ENCODE measurements at places on chromosomes 3 and 15.

DNA sequence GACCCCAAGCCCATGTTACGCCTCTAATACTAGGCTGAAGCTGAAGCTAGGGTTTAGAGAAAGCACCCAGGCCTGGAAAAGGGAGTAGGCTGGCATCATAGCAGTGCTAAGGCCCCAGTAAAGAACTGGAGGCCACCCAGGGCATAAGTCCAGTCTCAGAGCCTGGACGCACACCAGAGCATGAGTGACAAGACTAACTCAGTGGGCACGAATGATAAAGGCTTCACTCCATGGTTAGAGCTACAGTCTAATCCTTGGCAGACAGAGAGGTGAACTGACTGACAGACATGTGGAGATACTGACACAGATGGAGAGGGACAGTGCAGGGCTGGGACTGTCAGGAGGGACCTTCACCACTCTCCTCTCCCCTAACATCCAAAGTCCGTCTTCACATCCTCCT, 139.8 kb downstream of the KCNMB2 start:
- H3K36me3 ChIP-seq = no peaks in the 10 kb centered on the region
- H3K27ac ChIP-seq = no peak overlapping the region
- no peak overlapping the region for H3K4me3 ChIP-seq
- no peak for DNase-seq

- no peak overlapping the region for H3K27ac ChIP-seq
- H3K4me1 ChIP-seq = no peaks in the 10 kb centered on the region
- H3K4me3 ChIP-seq = no peak overlapping the region
- no peaks in the 10 kb centered on the region for H3K36me3 ChIP-seq
Observed at GRCh38 chr3:66507423-66508260, 6.8 kb upstream of the LRIG1 start.

DNA sequence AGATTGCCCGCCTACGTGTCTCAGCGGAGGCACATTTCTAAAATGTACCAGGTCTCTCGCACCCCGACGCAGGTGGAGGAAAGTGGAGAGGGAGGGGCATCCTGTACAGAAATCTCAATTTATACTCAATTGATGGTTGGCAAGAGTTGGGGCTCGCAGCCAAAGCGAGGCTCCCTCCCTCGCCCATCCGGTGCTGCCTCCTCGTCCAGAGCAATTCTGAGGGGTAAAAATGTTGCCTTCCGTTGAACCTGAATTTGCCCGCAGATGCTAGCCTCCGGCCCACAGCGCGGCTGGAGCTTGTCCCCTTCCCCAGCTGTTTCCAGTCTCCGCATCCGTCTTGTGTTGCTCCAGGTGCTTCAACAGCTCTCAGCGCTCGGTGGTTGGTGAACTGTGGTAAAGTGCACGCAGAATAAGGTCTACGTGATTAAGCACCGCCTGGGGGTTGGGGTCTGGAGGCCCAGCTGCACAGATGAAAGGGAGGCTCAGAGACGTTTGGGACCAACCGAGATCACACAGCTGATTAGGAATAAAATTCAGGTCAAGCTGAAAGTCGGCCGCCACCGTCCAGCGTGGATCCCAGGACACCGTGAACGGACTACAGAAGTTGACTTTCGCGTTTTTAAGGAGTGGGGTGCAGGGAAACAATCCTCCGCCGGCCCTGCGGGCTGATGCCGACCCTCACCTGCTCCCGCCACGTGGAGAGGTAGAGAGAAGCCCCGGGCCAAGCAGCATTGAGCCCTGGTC, 846 bp upstream of the POLG start:
- no peak overlapping the region for H3K27ac ChIP-seq
- peak; percentile 40 for DNase-seq
- H3K4me1 ChIP-seq = peaks cover 43% of the 10 kb centered on the region
- peaks cover 27% of the 10 kb centered on the region for H3K36me3 ChIP-seq
- H3K4me3 ChIP-seq = peak overlapping the region; percentile 86

DNA sequence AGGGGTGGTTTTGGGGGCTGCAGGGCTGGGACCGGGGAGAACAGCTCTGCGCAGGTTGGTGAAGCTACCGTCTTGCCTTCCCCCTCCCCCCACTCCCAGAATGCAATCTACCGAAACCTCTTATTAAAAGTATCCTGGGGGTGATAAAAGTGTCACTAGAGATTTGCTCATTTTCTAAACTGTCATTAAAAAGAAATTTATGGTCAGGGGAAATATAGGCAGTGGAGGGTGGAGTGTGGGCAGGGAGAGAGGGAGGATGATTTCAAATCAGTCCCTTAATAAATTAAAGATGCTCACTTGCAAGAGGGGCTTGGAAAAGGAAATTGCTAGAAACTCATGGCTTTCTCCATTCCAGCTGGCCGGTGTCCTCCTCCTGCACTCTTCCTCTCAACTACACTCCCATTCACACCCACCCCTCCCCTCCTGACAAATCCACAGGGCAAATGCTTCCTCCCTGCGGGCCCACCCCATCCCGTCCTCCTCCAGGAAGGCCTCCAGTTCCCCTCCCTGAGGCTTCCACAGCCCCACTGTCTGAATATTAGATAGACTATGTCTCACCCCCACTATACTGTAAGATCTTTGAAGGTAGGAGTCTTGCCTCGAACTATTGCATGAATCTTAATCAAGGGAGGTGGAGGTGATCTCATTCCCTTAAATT, 83.9 kb downstream of the TLE3 start:
- DNase-seq = no peak
- H3K27ac ChIP-seq = no peak overlapping the region
- H3K4me3 ChIP-seq = no peak overlapping the region
- no peaks in the 10 kb centered on the region for H3K27me3 ChIP-seq
- no peaks in the 10 kb centered on the region for H3K36me3 ChIP-seq
- peaks cover 14% of the 10 kb centered on the region for H3K4me1 ChIP-seq

GRCh38 chr3:113985541-113985940, 37.7 kb downstream of the ZDHHC23 start:
- peaks cover 4% of the 10 kb centered on the region for H3K36me3 ChIP-seq
- peak overlapping the region; percentile 16 for H3K27ac ChIP-seq
- DNase-seq = peak; percentile 14
- no peaks in the 10 kb centered on the region for H3K27me3 ChIP-seq
- H3K4me1 ChIP-seq = peaks cover 6% of the 10 kb centered on the region
- H3K4me3 ChIP-seq = no peak overlapping the region

GRCh38 chr3:57729334-57730045, 26.6 kb upstream of the SLMAP start:
- H3K4me1 ChIP-seq = peaks cover 4% of the 10 kb centered on the region
- no peaks in the 10 kb centered on the region for H3K27me3 ChIP-seq
- no peaks in the 10 kb centered on the region for H3K36me3 ChIP-seq
- H3K27ac ChIP-seq = no peak overlapping the region
- no peak overlapping the region for H3K4me3 ChIP-seq

DNA sequence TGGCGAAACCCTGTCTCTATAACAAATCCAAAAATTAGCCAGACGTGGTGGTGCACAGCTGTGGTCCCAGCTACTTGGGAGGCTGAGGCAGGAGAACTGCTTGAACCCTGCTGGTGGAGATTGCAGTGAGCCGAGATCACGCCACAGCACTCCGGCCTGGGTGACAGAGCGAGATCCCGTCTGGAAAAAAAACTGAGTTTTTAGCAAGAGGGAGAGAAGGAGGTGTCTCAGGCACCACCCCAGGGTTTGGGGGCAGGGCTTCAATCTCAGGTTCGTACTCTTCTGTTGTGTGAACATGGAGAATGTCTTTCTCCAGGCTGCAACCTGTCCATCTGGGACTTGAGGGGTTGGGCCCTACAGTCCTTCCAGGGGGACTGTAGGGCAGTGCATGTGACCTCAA, 2.7 kb downstream of the CHRNA3 start:
- H3K4me3 ChIP-seq = no peak overlapping the region
- peaks cover 17% of the 10 kb centered on the region for H3K4me1 ChIP-seq
- H3K36me3 ChIP-seq = no peaks in the 10 kb centered on the region
- peaks cover 14% of the 10 kb centered on the region for H3K27me3 ChIP-seq
- no peak overlapping the region for H3K27ac ChIP-seq
- DNase-seq = no peak

DNA sequence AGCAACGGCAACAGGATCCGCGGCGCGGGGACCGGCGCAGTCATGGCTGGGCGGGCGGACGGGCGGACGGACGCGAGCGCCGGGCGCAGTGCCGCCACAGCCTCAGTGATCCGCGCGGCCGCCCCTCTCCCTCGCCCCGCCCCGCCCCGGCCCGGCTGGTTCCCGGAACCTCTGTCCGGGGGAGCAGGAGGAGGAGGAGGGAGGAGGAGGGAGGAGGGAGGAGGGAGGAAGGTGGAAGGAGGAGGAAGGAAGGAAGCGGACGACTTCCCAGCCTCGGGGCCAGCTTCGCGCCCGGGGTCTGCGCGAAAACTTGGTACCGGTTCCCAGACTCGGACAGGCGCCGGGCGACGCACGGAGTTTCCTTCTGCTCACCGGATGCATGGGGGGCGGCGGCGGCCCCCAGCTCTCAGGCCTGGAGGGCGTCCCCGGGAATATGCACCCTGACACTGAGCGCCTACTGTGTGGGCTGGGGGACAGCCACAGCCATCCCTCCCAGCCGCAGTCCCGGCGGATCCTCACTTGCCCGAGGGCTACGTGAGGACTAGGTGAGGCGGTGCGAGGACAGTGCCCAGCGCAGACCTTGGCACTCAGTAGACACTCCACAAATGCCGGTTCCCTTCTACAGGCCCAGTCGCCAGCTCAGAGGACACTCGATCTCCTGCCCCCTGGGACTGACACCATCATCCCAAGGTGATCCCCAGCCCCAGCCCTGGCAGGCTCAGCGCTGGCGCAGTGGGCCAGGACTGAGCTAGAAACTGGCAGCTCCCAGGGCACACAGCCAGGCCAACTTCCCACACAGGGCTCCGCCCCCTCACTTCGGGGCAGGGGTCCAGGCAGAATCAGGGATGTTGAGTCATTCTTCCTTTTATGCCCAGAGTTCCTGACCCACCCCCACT, at the start of gene SHISA5:
SHISA5 (minus strand) TSS at position 124 of the 896 bp plus-strand sequence; CDS start at position 44, 80 bp downstream.
- no peak within 1 kb of the TSS for H3K27ac ChIP-seq
- H3K36me3 ChIP-seq = no peaks in the 10 kb centered on the region
- peak within 1 kb of the TSS; percentile 42 for H3K4me3 ChIP-seq

- H3K4me1 ChIP-seq = no peaks in the 10 kb centered on the region
- peaks cover 36% of the 10 kb centered on the region for H3K36me3 ChIP-seq
- H3K27me3 ChIP-seq = peaks cover 15% of the 10 kb centered on the region
Observed at GRCh38 chr3:160378331-160379109, 20.5 kb downstream of the IFT80 start.

- H3K4me1 ChIP-seq = no peaks in the 10 kb centered on the region
- DNase-seq = no peak
- H3K27ac ChIP-seq = no peak overlapping the region
- H3K4me3 ChIP-seq = no peak overlapping the region
Observed at GRCh38 chr3:140572334-140572733, 105.5 kb upstream of the TRIM42 start.

- H3K27me3 ChIP-seq = no peaks in the 10 kb centered on the region
- H3K4me3 ChIP-seq = no peak overlapping the region
- no peak overlapping the region for H3K27ac ChIP-seq
- H3K36me3 ChIP-seq = peaks cover 5% of the 10 kb centered on the region
- no peak for DNase-seq
- no peaks in the 10 kb centered on the region for H3K4me1 ChIP-seq
Observed at GRCh38 chr3:155785662-155786295, 20.3 kb downstream of the C3orf33 start.

GRCh38 chr3:18018491-18019160, 276.2 kb upstream of the TBC1D5 start:
- H3K4me1 ChIP-seq = no peaks in the 10 kb centered on the region
- H3K27ac ChIP-seq = no peak overlapping the region
- H3K36me3 ChIP-seq = peaks cover 3% of the 10 kb centered on the region

DNA sequence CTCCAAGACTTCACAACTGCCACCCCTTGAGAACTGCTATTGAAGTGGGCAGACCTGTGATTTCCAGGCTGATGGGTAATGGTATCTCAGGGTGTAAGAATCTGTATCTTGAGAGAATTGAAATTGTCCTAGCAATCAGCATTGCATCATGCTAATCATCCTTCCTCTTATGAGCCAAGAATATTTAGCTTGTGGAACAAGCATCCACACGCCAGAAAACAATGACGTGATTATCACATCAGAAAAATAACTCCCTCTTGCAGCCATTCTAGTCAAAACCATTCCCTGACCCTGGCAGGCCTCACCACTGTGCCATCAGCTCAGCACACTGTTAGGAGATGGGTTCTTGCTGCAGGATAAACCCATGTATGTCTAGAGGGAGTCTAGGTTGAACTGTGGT, 6.7 kb downstream of the BCL2L10 start:
- no peak for DNase-seq
- H3K4me1 ChIP-seq = peaks cover 4% of the 10 kb centered on the region
- H3K4me3 ChIP-seq = no peak overlapping the region
- no peaks in the 10 kb centered on the region for H3K27me3 ChIP-seq

DNA sequence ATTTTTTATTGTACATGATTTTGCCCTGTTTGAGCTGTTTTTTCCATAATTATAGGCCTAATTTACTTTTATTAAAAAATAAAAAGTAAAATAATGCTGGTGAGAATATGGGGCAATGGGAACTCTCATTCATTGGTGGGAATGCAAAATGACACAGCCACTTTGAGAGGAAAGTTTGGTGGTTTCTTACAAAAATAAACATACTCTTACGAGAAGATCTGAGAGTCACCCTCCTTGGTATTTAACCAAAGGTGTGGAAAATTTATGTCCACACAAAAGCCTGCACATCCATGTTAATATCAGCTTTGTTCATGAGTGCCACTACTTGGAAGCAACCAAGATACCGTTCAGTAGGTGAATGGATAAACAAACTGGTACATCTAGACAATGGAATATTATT, 9.8 kb downstream of the MUC13 start:
- no peaks in the 10 kb centered on the region for H3K36me3 ChIP-seq
- no peaks in the 10 kb centered on the region for H3K4me1 ChIP-seq
- no peak overlapping the region for H3K4me3 ChIP-seq
- H3K27ac ChIP-seq = no peak overlapping the region
- no peak for DNase-seq

DNA sequence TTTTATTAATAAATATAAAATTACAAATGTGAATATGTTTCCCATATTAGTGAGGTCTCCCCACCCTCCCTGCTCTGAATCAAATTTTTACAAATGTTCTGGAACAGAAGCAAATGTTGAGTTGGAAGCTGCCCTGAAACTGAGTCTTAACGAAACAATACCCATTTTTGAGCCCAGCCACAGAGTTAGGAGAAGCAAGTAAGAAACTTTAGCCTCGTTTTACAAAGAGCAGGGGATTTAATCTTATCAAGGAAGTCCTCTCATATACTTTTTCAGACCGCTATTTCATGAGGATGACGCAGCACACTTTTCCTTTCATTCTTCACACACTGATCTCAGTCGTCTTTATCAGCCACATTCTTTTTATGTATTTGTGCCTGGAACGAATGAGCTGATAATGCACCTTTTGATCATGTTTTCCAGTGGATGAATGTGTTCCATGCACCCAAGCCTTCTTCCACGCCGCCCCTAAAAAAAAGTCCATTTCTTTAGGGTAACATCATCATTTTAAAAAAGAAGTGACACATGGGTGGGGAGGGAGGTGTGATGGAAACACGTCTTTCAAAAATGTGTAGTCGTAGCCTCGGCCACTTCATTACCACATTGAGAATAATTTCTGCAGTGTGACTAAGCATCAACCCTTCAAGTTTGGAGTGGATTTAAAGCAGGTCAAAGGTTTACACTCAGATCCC, 48.1 kb downstream of the SETMAR start:
- H3K27me3 ChIP-seq = no peaks in the 10 kb centered on the region
- H3K27ac ChIP-seq = peak overlapping the region; percentile 77
- H3K4me1 ChIP-seq = peaks cover 16% of the 10 kb centered on the region
- H3K36me3 ChIP-seq = no peaks in the 10 kb centered on the region

GRCh38 chr3:42189001-42189460, 77.0 kb downstream of the CCK start:
- H3K4me1 ChIP-seq = peaks cover 17% of the 10 kb centered on the region
- H3K4me3 ChIP-seq = no peak overlapping the region
- H3K36me3 ChIP-seq = peaks cover 18% of the 10 kb centered on the region
- DNase-seq = no peak
- H3K27ac ChIP-seq = no peak overlapping the region
- no peaks in the 10 kb centered on the region for H3K27me3 ChIP-seq

GRCh38 chr15:56640549-56640948, 92.8 kb downstream of the ZNF280D start:
- no peaks in the 10 kb centered on the region for H3K36me3 ChIP-seq
- H3K27me3 ChIP-seq = no peaks in the 10 kb centered on the region
- no peak overlapping the region for H3K4me3 ChIP-seq
- H3K4me1 ChIP-seq = no peaks in the 10 kb centered on the region
